ENCODE measurements at places on chromosomes 3 and 15.

GRCh38 chr3:197793247-197793646, 2.2 kb downstream of the LRCH3 start:
- no peak for DNase-seq

DNA sequence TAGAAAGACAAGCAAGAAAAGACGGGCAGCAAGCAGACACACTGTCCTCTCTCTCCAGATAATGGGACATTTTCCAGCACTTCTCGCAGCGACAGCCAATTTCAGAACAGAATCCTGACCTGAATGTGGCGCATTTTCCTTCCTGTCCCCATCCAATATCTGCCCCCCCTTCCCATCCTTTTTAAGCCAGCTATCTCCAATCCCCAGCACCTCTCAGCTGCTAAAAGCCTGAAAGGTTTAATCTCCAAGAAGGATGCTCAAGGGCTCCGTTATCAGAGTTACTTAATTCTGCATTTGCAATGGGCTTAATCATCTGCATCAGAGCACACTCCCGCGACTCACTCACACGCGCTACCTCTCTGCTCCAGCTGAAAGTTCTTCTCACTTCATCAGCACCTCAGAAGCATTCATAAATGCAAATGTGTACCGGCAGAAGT, 50.5 kb downstream of the SRGAP3 start:
- DNase-seq, result no peak

GRCh38 chr3:178673529-178673928, 137.3 kb downstream of the KCNMB2 start:
- DNase-seq, result no peak

- no peak for DNase-seq
Observed at GRCh38 chr3:81816473-81817250, 55.2 kb upstream of the GBE1 start.

DNA sequence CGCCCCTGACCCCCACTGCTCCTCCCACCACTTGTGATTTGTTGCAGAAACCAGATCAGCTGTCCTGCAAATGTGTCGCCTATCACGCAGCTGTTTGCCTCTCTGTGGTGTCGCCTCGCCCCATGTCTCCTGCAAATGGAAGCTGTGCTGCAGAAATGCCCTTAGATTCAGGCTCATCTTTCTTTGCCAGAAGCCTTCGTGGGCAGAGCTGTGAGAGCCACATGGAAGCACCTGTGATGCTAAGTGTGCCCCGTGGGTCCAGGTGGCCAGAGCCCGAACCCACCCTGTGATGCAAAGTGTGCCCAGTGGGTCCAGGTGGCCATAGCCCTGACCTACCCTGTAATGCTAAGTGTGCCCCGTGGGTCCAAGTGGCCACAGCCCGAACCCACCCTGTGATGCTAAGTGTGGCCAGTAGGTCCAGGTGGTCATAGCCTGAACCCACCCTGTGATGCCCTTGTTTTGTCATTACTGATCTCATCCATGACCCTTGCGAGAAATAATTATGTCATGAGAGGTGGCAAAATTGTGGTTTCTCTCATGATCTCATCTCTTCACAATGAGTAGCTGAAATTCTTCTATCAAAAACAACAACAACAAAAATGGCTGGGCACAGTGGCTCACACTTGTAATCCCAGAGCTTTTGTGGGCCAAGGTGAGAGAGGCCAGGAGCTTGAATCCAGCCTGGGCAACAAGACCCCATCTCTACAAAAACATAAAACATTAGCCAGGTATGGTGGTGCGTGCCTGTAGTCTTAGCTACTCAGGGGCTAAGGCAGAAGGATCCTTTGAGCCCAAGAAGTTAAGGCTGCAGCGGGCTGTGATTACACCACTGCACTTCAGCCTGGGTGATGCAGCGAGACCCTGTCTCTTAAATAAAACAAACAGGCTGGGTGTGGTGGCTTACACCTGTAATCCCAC, 187.4 kb downstream of the GOLGA6L6 start:
- no peak for DNase-seq

- DNase-seq, result no peak
Observed at GRCh38 chr15:101070502-101071273, 151.5 kb downstream of the LRRK1 start.

Measured in stimulated activated CD4-positive, alpha-beta T cell treated with anti-CD3 and anti-CD28 coated beads, Interleukin-15, amount 100 ng/mL, for 1 hour (primary cell).